ENCODE measurements at places on chromosomes 4 and X.
A peak's percentile ranks its signal among the peaks of the same experiment; 100 is the strongest.

DNA sequence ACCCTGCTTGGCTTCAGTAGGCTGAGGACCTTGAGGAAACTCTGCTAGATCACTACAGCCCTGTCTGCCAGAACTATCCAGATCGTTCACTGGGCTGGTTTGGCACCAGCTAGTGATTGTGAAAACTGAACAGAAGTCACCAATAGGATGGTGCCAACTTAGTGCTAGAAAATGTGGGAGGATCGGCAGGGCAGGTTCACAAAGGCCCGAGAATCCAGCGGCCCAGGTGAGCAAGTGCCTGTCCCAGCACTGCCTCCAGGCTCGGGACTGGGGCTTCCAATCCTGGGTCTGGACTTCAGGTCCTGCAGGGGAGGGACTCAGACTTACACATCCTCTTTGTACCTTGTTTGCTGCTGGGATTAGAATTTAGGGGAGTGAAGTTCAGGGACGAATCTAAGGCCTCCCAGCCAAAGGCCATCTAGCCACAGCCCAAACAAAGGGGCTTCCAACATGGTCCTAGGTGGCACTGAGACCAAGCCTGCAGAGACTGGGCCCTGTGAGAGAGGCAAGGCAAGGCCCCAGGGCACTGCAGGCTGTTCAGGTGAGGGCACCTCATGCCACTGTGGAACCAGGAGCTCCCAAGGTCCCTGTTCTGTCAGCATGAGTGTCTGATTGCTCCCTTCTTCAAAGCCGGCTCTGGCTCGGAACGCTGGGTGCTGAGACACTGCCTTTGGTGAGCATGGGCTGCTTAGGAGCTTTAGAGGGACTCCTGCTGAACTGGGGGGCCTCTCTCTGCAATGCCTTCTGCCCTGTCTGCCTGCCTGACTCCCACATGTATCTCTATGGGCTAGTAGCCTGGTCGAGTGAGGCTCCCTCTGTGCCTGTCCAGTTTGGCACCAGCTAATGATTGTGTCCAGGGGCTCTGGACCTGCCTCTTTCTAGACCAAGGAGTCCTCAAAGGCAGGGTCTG lies 20.7 kb upstream of the ZNF185 start:
- no peak for DNase-seq

DNA sequence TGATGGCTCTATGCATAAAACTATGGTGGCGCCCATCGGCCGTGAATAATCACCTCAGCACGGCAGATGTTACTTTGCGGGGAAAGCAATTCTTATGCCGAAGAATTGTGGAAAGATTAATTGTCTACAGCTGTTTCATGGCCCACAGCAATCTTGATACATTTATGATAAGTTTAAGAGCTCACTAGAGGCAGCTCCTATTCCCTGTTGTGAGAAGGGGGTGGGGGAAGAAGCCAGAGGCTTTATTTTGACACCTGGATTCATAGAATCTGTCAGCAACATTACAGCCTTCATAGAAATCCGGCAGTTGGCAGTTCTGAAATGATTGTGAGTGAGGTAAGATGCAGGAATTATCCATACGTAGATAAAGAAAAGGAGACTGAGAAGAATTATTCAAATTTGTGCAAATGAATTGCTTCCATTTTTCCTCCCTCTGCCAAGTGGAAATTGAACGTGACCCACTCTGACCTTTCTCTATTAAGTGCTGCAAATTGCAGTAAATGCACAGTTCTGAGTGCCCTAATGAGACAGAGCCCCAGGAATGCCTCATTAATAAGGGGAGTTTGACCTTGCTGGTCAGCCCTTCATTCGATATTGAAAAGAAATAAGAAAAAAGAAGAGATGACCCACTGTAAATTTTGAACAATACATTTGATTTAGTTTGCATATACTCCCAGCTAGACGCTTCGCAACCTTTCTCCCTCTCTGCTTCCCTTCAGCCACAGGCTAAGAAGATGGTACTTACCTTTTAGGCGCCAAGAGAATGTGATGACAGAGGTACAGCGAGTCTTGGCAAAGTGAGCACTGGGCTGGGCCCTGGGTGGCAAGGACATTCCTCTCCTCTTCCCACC lies 188.8 kb downstream of the GPAT3 start:
- no peak for DNase-seq

GRCh38 chrX:21802054-21802670 lies 37.3 kb upstream of the MBTPS2 start:
- DNase-seq, result no peak

DNA sequence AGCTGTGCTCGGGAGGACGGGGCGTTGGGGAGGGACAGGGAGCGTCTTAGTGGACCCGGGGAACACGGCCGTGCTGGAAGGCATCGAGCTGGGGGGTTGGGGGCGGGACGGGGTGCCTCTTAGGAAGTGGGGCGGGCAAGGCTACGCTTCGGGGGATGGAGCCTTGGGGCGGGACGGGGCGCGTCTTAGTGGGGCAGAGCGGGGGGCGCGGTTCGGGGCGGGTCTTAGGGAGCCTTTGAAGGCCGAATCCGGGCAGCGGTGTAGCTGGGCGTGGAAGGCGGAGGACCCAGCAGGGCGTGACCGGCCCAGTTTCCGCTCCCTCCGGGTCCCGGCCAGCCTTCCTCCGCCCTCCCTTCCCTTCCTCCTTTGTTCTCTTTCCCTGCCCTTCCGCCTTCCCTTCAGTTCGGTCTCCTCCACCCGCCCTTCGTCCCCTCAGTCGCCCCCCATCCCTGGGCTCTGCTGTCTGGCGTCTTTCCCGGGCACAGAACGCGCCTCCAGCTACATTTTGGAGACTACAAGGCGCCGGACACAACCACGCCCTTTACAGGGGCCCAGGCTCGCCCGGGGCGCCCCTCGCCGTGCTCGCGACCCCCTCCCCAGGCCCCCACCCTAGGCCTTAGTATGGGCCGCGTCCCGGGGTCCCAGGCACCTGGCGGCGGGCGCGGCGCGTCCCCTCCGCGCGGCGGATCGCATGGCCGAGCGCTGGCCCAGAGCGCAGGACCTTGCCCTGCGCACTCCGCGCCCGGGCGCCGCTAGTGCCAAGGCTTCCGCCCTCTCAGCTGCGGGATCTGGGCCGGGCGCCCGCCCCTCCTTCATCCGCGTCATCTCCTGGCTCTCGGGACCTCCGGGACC lies at the start of gene ARSD:
ARSD (minus strand) TSS at position 757 of the 852 bp plus-strand sequence; CDS start at position 693, 64 bp downstream.
- DNase-seq, result peak; percentile 72

GRCh38 chr4:3399277-3400194 lies 42.2 kb upstream of the HGFAC start:
- no peak for DNase-seq

- no peak for DNase-seq
Measured at GRCh38 chr4:136357556-136357955, 1174.7 kb downstream of the PCDH18 start.

DNA sequence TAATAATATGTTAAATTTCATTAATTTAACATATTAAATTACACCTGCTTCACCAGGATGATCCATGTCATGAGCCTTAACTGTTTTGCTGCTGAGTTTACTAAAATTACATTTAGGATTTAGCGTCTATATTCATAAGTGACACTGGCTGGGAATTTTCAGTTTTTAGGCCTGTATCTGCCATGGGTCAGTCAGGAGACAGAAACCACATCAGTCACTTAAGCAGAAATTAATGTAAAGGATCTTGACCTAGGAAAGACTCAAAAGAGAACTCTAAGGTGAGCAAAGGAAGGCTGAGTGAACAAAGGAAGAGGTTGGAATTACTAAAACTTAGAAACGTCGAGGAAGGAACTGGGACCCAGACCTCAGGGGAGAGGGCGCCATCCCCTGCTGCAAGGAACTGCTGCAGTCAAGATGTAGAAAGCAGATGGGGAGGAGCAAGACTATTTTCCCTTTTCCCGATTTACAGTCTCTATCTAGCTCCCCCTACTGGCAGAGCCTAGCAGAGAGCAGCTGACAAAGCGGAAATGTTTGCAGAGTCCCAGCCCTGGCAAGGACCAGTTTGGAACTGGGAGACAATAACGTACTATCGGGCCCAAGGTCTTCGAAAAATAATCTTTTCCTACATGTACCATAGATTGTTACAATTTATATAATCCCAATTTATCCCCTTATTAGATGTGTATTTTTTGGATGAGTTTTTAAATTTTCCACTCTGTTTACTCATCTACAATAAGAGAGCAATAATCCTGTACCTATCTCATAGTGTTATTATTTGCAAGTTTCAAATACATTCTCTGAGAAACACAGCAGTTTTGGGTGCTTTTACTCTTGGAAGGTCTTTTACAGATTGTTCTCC lies 22.6 kb upstream of the RBBP7 start:
- DNase-seq, result peak; percentile 76
